ENCODE measurements at places on chromosomes 11 and 22. TPM values are rescaled to one million over a fixed set of nuclear protein-coding genes. Genes with fewer than 3 reads are reported as not detected.

- DNase-seq: peak; percentile 24
These were observed 9.8 kb upstream of the APOL6 start for GRCh38 chr22:35638410-35638809.

GRCh38 chr22:30170129-30170528, 76.4 kb downstream of the LIF start:
- DNase-seq: no peak

- DNase-seq: no peak
These were observed 11.6 kb upstream of the TMEM45B start for GRCh38 chr11:129804012-129804411.

- no peak for DNase-seq
These were observed 410 bp downstream of the GLB1L3 start for GRCh38 chr11:134276396-134277182.

- no peak for DNase-seq
These were observed 48.1 kb upstream of the HMGXB4 start for GRCh38 chr22:35209203-35209602.

GRCh38 chr11:132336781-132337535, 966.5 kb downstream of the NTM start:
- no peak for DNase-seq

DNA sequence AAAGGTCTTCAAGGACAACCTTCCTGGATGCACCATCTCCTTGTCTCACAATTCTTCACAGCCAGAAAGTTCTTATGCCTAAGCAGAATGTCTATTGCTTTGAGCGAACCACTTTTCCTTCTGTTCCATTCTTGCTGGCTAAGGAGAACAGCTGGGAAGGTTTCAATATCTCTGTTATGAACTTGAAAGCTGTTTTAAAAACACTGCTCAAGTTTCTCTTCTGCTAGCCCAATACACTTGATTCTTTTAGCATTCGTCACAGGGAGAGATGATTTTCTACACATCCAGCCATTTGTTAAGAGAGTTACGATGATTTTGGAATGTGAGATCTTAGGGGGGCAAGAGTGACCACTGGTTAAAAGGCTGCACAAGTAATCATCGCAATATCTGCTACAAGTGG, 249.3 kb downstream of the KIRREL3 start:
- DNase-seq: no peak

DNA sequence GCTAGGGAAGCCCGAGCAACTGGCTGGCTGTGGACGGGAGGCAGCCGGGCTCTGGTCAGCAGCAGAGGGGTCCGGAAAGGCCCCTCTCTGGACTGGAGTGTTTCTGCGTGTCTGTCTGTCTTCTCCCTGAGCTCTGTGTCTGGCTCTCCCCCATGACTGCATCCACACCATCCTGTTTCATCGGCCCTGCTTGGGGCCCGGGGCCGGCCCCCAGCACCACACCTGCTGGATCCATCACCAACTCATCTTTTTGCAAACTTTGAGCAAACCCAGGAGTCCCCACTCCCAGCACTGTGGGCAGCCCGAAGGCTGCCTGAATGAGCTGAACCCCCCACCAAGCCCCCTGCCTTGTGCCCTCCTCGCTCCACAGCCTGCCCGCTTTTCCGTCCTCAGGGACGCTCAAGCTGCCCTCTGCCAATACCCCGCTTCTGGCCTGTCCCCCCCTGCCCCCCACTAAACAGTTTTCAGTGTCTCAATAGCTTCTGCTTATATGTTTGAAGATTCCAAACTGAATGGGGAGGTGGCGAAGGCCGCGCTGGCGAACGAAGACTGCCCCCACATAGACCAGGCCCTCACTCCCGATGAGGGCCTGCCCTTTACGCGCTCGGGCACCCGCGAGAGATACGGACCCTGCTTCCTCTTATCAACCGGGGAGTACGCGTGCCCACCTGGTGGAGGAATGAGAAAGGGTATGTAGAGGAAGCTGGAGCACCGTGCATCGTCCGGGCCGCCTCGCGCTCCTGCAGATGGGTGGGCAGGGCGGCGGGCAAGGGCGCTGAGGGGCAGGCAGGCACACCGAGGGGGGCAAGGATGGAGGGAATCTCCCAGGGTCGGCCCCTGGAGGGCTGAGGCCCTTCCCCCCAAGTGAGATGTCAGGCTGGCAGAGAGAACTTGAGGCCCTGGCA, 44.6 kb downstream of the KCNC1 start:
- DNase-seq: no peak

- DNase-seq: no peak
These were observed 7.8 kb downstream of the GAL start for GRCh38 chr11:68692115-68692514.

DNA sequence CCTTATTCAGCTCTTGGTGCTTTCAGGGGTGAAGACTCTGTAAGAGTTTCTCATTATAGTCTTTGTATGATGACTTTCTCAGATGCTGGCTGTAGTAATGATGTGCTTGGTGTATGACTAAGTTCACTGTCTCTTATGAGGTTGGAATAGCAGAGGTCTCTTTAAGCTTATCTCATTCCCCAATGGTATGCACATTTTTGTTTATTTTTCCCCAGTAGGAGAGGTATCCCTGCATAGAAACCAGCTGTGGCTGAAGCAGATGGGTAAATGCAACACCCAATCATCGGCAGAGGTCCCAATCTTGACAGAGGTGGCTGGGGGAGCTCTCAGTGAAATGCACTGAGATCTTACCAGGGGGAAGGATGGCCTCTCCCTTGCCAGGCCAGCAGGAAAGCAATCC, 34.6 kb downstream of the BBOX1 start:
- DNase-seq: no peak

DNA sequence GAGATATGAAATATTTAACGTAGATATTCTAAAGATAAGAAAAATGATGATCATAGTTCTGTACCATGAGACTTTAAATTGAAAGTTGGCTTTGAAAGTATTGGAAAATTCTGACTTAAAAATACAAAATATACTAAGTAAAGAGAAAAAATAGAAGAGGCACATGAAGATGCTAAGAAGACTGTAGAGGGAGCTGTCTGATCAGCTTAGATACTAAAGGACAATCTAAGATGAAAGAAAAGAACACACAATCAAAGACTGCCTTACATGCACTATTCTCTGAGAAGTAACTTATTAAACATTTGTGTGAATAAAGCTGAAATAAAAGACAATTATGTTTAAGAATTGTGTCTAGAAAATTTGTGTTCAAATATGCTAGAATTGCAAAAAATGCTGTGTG, 55.1 kb downstream of the RBMXL2 start:
- DNase-seq: peak; percentile 62

- no peak for DNase-seq
These were observed 10.2 kb upstream of the CD82 start for GRCh38 chr11:44555031-44555800.

DNA sequence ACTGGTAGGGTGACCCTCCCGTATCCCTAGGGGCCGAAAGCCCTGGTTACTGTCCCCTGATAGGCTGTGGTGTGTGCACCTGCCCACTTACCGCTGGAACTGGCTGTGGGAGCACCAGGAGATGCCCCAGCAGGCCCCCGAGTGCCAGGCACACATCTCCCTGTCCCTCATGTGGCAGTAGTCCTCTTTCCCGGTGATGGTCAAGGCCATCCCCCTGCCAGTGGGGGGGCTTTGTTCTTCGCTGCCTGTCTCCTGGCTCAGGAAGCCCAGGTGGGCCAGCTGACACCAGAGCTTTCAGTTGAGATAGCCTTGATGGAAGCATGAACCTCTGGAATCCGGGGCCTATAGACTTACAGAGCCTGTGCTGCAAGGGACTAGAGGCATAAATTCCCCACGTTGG, 100.5 kb downstream of the MPPED1 start:
- no peak for DNase-seq

- DNase-seq: peak; percentile 37
These were observed 445 bp upstream of the VWCE start for GRCh38 chr11:61295596-61295926.

DNA sequence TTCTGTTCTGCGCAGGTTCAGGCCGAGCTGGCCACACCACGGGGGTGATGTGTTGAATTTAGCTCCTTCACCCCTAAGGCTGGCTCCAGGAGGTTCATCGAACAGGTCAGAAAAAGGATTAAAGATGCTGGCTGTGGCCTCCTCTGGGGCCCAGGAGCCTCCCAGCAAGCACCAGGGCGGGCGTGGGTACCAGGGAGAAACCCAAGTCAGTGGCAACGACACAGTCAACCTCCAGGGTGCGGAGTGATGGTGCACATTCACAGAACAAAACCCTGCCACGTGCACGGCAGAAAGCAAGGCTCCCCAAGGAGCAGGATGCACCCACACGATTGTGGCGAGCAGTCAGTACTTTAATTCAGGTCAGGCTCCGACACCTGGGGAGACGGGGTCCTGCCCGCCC, 10.8 kb downstream of the C11orf24 start:
- DNase-seq: no peak

DNA sequence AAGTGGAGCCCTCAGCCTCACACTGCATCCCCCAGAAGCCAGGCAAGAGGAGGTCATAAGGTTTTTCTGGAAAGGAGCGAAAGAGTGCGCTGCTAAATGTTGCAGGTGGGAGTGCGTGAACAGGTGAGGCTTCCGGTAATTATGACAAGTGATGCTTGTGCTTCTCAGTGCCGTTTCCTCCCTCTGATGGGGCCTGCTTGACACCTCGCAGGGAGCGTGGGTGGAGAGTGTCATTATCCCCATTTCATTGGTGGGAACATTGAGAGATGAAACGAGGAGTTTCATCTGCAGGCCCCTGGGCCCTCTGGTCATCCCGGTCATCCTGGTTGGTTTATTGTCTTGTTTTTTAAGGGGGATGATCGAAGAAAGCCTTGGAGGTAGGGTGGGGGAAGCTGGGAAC, 57.5 kb downstream of the BCR start:
- DNase-seq: no peak

DNA sequence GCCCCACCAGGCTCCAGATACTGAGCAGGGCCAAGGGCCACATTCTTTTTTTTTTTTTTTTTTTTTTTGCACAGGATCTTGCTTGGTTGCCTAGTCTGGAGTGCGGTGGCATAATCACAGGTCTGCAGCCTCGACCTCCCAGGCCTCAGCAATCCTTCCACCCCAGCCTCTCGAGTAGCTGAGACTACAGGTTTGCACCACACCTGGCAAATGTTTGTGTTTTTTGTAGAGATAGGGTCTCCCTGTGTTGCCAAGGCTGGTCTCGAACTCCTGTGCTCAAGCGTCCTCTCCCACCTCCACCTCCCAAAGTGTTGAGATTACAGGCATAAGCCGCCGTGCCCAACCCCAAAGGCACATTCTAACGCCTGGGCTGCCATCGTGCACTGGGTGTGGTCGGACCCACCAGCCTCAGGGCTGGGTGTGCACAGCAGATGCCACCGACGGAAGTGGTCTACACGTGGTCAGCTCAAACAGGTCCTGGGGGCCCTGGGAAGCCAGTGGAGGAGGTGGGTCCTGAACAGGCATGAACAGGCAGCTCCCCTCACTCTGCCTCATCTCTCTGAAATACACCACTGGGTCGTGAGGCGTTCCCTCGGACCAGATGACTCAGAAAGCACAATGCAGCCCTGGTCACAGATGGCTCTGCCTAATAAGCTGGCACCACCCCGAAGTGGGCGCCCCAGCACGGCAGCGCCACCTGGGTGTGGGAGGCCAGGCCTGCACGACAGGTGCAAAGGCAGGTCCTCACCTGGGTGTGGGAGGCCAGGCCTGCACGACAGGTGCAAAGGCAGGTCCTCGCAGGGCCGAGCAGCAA, 5.1 kb upstream of the B4GALNT4 start:
- DNase-seq: peak; percentile 44

- peak; percentile 32 for DNase-seq
These were observed 21.5 kb upstream of the CBX7 start for GRCh38 chr22:39173787-39174497.

DNA sequence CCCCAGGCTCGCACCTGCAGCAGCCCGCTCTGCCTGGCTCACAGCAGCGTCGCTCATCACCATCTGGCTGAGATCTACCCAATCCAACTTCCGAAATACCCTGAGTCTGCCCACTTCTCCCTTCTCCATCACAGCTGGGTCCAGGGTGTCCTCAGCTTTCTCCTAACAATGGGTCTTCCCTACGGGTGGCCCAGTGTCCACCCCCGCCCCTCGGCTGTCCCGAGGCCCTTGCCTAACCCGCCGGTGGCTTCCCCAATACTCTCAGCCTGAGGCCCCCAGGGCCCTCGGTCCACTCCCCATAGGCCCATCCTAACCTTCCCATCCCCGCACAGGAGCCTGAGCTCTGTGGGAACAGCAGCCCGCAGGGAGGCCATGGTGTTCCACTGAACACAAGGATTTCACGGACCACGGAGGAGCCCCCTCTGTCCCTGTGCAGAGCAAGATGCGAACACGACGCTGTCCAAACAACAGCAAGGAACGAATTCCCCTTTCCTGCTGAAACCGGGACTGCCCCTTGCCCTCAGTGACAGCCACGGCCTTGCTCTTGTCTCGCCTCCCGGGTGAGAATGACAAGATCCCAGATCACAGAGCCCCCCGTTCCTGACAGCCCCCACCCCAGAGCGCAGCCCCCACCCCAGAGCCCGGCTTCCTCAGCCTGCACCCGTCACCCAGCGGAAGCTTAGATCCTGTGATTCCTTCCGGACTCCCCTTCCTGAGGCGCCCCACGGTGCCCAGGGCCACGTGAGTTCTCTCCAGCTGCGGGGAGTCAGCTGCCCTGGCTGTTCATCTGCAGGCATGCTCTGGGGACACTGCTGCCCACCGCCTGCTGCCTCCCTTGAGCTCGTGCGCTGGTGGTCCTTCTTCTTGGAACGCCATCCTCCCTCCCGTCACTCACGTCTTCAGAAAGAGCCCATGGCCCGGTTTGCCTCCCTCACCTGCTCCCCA, 48.8 kb upstream of the CARS1 start:
- DNase-seq: no peak

DNA sequence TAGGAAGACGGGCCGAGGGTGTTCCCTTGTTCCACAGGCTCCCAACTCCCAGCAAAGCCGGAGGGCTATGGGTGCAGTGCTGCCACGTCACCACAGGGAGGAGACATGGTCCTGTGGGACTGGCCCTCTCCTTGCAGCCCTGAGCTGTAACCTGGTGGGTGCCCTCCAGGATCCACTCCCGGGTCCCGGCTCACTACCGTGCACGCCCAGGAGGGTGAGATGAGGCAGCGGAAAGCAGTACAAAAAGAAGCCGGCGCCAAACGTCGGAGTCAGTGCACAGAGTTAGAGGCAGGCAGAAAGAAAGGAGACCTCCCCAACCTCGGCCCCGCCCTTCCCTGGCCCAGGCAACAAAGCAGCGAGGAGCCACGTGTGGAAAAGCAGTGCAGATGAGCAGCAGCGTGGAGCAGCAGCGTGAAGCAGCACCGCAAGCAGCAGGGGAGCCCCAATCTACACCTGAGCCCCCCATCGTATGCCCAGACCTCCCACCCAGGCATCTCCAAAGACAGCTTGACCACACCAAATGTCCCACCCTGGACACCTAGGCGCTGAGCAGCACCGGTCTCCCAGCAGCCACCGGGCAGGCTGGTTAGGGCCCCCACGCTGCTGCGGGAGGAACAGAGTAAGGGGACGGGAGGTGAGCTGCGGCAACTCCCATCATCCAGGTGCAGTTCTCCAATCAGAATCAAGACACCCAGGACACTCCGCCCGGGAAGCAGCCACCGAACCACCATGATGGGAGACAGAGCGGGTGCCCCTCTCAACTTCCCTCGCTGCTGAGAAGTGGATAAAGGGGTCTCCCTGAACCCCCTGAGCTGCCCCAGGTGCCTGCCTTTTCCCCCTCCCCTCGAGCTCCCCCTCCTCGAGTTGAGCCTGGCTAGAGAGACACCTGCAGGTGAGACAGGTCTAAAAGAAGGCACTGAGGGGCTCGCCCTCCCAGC, 28.8 kb downstream of the IGSF9B start:
- DNase-seq: peak; percentile 69

Gene TTC36
- 3.2 TPM for total RNA-seq

Gene OR52A1
- total RNA-seq: not detected

Gene DNAJC24
- 8.2 TPM for total RNA-seq

Gene RBMXL2
- total RNA-seq: not detected

Gene PPP2R5B
- 15.0 TPM for total RNA-seq

Measured in dermis blood vessel endothelial cell (primary cell).